Spleen (tissue), 13 donors: ENCODE measurements at places on chromosomes 3 and 15.

DNA sequence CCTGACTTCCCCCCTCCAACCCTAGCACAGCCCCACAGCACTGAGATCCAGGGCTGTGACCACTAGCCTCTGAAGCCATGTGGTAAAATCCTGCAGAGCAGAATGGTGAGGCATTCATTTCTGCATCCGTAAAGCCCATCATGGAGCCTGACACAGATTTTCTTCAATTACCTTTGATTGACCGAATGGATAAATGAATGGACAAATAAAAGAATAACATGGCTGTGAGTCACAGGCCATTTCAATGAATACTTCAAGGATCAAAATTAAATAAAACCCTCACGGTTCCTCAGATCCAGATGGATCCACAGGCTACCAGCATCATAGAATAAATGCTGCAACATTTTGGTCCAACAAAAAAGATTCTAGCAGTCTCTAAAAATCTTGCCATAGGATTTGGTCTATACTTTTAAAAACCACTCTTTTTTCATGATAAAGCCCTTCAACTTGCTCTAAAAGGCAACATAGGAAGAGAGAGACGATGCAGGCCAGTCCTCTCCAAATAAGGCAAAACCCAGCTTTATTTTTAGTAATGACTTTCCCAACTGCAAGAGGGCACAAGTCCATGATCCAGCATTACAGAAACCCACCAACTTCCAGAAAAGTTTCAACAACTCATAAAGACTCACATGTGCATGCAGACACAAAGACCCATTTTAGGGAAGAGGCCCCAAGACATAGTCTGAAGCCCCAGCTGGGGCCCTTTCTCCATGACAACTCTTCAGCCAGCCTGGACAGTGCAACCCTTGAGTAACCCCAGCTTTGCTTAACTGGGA is 52.4 kb upstream of the MRPS22 start:
- DNase-seq = no peak

DNA sequence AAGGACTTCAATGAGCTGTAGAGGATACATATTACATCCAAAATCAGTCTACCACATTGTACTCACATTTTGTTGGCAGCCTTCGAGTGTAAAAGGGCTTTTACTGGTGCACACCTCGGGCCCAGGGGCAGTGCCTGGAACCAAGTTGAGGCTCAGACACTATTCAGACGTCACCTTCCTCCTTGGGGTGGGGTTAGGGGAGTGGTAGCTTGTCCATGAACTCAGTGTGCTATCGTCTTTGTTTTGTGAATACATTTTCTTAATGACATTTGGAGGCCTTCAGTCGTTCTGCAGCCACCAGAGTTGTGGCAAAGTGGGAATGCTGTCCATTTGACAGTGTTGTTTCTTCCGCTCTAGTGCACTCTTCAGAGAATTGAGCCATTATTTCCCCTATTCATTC is 114.2 kb downstream of the PGPEP1L start:
- DNase-seq = no peak

- DNase-seq = peak; percentile 78
Observed at GRCh38 chr15:88648357-88649214, 9.8 kb downstream of the ISG20 start.

DNA sequence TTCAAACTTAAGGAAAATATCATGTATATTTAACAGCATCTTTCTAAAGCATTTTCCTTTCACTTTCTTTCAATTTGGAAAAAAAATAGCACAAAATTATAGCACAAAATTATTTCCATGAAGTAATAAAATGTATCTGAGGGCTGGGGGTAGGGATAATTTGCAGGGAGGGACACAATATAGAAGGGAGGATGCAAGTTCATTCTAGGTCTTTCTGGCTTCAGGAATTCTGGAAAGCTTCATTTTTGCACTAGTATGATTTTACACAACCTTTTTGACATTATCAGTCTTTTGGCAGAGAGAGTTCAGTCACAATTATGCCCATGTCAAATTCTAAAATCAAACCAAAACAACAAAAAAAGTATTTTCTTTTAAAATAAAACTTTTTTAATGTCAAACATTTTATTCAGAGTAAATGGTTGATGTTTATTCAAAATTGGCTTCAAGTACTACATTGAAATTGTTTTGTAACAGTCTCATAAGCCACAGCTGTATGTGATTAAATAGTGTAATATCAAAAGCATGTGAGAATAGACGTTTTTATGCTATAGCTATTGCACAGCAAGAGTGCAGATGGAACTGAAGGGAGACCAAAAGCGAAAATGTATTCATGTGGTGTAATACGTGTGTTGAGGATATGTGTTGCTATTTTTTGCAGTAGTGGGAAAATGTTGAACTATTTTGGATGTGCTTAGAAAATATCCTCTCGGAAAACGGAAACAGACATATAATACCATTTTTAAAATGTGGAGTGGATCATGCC is 5.8 kb downstream of the RBMS3 start:
- DNase-seq = no peak

- no peak for DNase-seq
Observed at GRCh38 chr15:86197770-86198169, 118.1 kb downstream of the AGBL1 start.
